ENCODE measurements at places on chromosomes 11 and 22. TPM values are rescaled to one million over a fixed set of nuclear protein-coding genes. Genes with fewer than 3 reads are reported as not detected.

Gene TRIM68
- 5.1 TPM for polyA plus RNA-seq

- no peak for DNase-seq
Observed at GRCh38 chr11:44207292-44207691, 102.6 kb downstream of the ALX4 start.

- DNase-seq, result no peak
Observed at GRCh38 chr22:38258895-38259294, 13.9 kb downstream of the TMEM184B start.

Gene OR10V1
- polyA plus RNA-seq, result not detected

DNA sequence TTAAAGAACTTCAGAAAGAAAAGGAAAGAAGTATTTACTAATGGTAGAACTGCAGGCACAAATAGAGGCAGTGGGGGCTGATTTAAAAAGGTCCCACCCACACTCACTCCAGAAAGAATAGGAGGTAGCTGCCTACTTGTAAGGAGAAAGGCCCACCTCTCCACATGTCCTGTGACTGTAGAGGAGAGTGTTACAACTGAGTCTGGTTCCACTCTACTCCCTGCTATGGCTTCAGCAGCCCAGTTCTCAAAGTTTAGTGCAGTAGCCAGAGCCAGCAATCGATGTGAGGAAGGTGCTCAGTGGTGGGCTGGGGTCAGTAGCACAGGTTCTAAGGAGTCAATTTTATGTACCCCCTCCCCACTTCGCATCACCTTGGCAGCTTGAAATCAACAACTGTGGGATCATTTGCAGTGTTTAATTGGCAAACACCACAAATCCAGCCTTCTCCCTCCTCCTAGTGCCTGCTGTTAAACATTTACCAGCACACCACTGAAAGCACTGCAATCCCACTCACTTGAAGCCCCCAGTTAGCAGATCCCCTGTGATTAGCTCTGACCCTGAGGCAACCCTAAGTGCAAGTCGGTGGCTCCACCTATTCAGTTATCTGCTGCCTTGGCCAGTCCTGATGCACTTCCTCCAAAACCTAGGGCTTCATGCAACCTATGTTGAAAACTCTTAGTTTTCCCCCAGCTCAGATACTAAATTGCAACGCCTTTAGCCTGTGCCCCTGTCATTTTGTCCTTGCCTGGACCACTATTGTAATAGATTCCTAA lies 146.6 kb downstream of the BBOX1 start:
- DNase-seq, result no peak

GRCh38 chr11:45730014-45730413 lies 64.6 kb upstream of the CHST1 start:
- no peak for DNase-seq

DNA sequence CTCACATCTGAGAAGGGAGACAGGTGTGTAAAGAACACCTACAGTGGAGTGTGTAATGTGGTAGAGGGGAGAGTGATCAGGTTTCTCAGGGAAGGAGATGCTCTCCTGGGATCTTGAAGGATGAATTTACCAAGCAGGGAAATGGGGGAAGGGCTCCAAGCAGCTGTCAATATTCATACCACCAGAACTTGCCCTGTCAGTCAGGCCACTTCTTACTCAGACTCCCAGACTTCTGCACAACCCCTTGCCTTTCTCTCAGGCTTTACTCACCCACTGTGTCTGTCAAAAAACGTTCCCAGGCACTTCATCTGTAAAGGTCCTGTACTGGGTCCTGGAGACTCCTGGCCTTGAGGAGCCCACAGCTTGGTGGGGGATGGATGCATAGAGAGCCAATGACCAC lies 14.0 kb upstream of the FCHSD2 start:
- no peak for DNase-seq

- DNase-seq, result peak; percentile 42
Observed at GRCh38 chr22:42294034-42294985, 23.9 kb upstream of the TCF20 start.

DNA sequence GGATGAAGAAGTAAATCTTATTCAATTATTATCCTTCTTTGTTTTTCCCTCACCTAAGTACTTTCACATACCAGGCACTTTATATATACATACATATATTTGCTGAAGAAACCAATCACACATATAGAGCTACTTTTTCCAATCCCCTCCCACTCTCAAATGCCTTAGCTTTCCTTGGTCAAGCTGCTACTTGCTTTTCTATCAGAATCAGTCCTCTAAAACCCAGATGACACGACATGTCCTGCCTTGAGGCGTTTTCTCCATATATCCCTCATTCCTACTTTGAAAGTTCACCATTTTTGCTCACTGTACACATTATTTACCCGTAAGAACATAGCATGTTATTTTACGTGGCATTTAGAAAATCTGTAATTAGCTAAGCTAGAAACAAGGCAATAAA lies 5.4 kb downstream of the RAB38 start:
- peak; percentile 49 for DNase-seq

- no peak for DNase-seq
Observed at GRCh38 chr22:48658246-48658645, 1169.4 kb downstream of the BRD1 start.

- no peak for DNase-seq
Observed at GRCh38 chr11:106957030-106957482, 61.2 kb downstream of the GUCY1A2 start.

- DNase-seq, result peak; percentile 67
Observed at GRCh38 chr11:19742588-19743292, 30.1 kb downstream of the NAV2 start.

Gene OR9Q2
- not detected for polyA plus RNA-seq

DNA sequence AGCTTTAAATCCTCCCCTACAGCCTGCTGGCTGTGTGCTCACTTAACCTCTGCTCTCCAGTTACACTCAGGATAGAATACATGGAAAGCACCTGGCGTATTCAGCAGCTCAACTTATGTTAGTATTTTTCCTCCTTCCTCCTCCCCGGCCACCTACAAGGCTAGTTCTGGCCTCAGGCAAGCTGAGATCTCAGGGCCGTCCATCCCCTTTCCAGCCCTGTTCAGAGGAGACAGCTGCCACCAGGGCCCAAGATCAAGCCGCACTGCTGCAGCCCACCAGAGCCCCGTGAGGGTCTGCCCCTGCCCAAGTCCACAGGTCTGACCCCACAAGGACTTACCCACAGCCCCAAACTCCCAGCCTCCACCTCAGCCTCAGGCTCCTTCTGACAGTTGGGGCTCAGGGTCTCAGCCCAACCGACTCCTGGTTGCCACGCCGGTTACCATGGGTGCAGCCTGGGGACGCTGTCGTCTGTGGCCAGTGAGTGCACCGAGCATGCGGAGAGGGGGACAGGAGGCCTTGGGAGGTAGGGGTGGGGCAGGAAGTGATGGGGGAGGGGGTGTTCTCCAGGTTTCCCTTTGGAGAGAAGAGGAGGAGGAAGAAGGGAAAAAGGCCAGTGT lies at the start of gene C11orf16:
Gene C11orf16 (minus strand): TSS at position 384 of the 617 bp plus-strand sequence. CDS start 639 bp downstream, outside the sequence.
- no peak for DNase-seq

Gene TLCD5
- 2.5 TPM for polyA plus RNA-seq

DNA sequence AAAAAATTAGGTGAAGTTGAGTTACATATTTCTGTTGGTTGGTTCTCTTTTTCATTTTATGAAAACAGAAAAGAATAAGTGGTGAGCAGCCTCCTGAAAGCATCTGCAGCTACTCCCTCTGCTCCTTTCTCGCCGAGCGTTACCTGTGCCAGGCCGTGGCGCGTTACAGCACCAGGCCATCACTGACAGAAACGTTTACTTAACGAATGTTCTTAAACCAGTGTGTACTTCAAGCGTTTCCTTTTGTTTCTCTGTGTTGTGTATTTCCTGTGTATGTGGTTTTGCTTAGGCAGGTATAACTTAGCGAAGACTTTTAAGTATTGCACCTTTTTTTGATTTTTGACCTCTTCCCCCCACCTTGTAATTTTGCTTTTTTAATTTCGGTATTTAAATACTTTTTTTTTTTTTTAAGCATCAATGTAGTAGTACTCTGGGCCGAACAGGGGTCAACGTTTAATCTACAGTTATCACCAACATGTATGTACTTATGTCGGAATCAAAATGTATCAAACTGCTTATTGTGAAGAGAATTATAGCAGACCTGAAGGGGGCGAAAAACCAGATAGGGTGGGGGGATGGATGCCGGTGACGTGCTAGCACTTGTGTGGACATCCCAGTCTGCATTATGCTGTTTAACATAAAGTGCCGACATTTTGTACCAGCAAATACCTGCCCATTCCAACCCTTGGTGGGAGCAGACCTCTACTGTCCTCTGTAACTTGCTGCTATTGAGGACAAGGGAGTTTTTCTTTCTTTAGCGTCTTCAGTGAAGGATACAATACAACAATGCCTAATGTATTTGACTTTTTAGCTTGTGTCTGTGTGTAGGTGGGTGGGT lies 21.6 kb upstream of the ADSL start:
- no peak for DNase-seq

Gene UBQLN3
- not detected for polyA plus RNA-seq
